ENCODE measurements at places on chromosomes 7 and 10.

GRCh38 chr7:157490465-157490912, 153.7 kb downstream of the DNAJB6 start:
- no peak overlapping the region for H3K27ac ChIP-seq
- H3K27me3 ChIP-seq: peaks cover 27% of the 10 kb centered on the region
- DNase-seq: no peak
- no peaks in the 10 kb centered on the region for H3K4me1 ChIP-seq

GRCh38 chr10:80201608-80202141, 3.7 kb downstream of the ANXA11 start:
- no peak for DNase-seq
- peaks cover 54% of the 10 kb centered on the region for H3K4me1 ChIP-seq
- peaks cover 6% of the 10 kb centered on the region for H3K36me3 ChIP-seq
- H3K27me3 ChIP-seq: peaks cover 23% of the 10 kb centered on the region

GRCh38 chr10:12531305-12532220, 182.2 kb downstream of the CAMK1D start:
- H3K27ac ChIP-seq: no peak overlapping the region
- no peak overlapping the region for H3K4me3 ChIP-seq
- H3K27me3 ChIP-seq: no peaks in the 10 kb centered on the region
- no peaks in the 10 kb centered on the region for H3K4me1 ChIP-seq

GRCh38 chr10:128036746-128037543, 89.3 kb downstream of the MKI67 start:
- peak overlapping the region; percentile 56 for H3K4me3 ChIP-seq
- peaks cover 29% of the 10 kb centered on the region for H3K36me3 ChIP-seq
- no peak overlapping the region for H3K27ac ChIP-seq
- H3K27me3 ChIP-seq: peaks cover 8% of the 10 kb centered on the region

DNA sequence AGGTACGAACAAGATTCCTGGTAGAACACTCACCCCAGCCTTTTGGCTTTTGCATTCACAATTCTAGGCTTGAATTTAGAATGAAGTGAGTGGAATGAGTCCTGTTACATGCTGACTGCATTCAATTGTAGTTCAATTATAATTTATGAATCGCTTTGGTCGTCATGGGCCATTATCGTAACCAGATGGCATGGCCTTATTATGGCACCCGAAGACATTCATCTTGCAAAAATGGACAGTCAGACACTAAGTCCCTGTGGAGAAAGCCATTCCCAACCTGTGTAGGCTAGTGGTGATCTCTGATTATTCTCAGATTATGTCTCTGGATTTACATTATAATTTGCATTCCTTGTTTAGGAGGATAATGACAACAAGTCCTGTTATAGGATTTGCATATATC, 292.4 kb upstream of the NPSR1 start:
- no peak overlapping the region for H3K4me3 ChIP-seq
- no peaks in the 10 kb centered on the region for H3K4me1 ChIP-seq
- no peaks in the 10 kb centered on the region for H3K36me3 ChIP-seq
- no peak for DNase-seq
- no peak overlapping the region for H3K27ac ChIP-seq

DNA sequence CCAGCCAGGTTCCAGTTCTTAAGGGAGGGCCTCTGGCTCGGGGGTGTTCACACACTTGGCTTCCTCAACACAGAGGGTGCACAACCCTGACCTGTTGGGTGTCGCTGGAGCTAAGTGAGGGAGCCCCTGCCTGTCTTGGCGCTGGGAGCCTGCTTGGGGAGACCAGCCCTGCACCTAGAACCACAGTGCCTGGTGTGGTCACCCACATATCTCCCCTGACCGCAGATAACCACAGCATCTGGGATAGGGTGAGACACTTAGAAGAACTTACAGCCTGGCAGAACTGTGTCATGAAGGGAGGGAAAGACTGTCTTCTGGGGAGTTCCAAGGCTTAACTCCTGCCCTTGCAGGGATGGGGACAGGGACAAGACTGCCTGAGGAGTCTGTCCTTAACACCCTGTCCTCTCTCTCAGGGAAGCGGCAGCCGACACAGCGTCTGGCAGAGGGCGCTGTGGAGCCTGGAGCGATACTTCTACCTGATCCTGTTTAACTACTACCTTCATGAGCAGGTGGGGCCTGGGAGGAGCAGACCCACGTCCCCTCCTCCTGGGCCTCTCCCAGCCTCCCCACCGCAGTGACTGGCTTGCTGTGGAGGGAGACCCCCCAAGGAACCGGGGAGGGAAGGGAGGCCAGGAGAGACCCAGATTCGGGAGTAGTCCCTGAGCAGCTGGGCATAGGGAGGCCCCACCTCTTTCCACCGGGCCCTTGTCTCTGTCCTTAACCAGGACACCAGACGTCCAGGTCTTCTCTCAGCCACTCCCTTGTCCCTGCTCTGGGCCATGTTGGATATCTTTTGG, 59.0 kb downstream of the PALD1 start:
- DNase-seq: peak; percentile 55
- peaks cover 43% of the 10 kb centered on the region for H3K36me3 ChIP-seq
- H3K4me1 ChIP-seq: peaks cover 48% of the 10 kb centered on the region
- peaks cover 24% of the 10 kb centered on the region for H3K27me3 ChIP-seq
- H3K27ac ChIP-seq: peak overlapping the region; percentile 13

- peaks cover 16% of the 10 kb centered on the region for H3K4me1 ChIP-seq
- H3K4me3 ChIP-seq: no peak overlapping the region
- H3K27ac ChIP-seq: no peak overlapping the region
- peaks cover 2% of the 10 kb centered on the region for H3K36me3 ChIP-seq
Observed at GRCh38 chr10:93274419-93274818, 200.7 kb downstream of the CYP26A1 start.

DNA sequence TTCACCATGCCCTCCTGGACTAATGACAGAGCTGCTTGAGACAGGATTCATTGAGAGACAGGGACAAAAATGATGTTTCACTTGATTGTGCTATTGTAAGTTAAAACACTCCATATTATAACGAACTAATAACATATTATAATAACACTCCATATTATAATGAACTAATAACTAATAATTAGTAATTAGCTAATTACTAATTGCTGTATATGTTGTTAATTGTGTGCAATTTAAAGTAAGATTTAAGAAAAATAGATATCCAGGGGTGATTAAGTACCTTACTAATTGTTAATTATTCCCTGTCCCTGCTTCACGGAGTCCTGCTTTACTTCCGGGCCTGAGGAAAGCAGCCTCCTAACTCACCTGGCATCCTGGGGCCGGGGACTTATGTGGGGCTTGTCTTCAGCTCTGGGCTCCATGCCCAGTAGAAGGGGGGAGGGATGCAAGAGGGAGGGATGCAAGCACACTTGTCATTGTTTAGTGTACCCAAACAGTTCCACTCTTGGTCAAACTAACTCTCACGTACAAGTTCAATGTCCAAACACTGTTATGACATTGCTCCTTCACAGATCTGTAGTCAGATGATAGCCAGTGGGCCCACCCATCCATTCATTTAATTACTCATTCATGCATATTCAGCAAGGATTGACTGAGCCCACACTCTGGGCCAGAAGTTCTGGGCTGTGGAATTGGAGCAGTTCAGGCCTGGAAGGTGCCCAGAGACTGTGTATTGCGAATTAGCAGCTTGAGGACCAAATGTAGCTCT, 53.8 kb downstream of the COL13A1 start:
- no peak overlapping the region for H3K27ac ChIP-seq
- DNase-seq: no peak
- peaks cover 20% of the 10 kb centered on the region for H3K4me1 ChIP-seq
- H3K27me3 ChIP-seq: peaks cover 2% of the 10 kb centered on the region
- H3K36me3 ChIP-seq: no peaks in the 10 kb centered on the region

DNA sequence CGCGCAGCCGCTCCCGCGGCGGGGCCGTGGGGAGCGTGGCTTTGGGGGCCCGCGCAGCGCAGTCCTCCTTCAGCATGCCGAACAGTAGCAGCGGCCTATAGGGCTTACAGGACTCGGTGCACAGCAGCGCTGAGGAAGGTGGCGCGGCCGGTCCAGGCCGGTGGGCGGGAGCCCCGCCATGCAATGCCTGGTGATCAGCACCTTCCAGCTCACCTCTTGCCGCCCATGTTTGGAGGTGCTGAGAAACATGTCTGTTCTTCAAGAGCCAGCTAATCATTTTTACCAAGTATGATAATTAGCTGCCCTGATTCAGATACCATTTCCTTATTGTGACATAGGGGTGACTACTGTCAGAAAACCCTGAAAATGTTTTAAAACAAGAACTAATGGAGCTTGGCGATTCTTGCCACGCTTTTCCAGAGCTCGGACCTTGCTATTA, 33.5 kb upstream of the SFTPD start:
- no peaks in the 10 kb centered on the region for H3K36me3 ChIP-seq
- DNase-seq: peak; percentile 23
- peaks cover 2% of the 10 kb centered on the region for H3K27me3 ChIP-seq

DNA sequence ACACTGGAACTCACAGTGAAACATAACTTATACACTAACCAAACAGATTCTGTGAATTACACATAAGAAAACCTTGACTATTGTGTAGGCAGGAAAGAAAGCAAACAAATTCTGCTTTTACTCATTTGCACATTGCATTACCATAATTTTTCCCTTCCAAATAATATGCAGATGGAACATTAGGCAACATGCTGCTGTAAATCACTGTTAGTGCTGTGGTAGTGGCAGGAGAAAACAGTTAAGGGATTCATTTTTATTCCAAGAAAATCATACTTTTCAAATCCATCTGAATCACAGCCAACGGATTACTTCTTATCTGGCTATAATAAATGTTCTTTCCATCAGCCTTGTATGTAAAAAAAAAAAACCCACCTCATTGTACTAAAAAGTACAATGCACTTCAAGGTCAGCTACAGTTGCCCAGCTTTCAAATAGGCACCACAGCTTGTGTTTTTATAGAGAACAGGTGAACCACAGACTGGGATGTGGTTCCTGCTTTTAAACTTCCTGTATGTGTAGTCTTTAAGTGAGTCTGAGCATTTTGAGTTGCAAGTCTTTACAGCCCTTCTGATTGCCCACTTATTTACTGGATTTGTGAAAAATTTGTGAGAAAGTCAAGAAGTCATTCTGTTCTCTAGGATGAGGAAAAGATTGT, 590.0 kb upstream of the SEMA3D start:
- no peak overlapping the region for H3K4me3 ChIP-seq
- H3K4me1 ChIP-seq: no peaks in the 10 kb centered on the region
- H3K27ac ChIP-seq: no peak overlapping the region
- no peak for DNase-seq
- H3K27me3 ChIP-seq: no peaks in the 10 kb centered on the region

GRCh38 chr10:1107679-1108078, 51.5 kb downstream of the WDR37 start:
- H3K27ac ChIP-seq: no peak overlapping the region
- DNase-seq: no peak
- H3K36me3 ChIP-seq: peaks cover 60% of the 10 kb centered on the region
- H3K4me1 ChIP-seq: peaks cover 13% of the 10 kb centered on the region
- peak overlapping the region; percentile 33 for H3K4me3 ChIP-seq

DNA sequence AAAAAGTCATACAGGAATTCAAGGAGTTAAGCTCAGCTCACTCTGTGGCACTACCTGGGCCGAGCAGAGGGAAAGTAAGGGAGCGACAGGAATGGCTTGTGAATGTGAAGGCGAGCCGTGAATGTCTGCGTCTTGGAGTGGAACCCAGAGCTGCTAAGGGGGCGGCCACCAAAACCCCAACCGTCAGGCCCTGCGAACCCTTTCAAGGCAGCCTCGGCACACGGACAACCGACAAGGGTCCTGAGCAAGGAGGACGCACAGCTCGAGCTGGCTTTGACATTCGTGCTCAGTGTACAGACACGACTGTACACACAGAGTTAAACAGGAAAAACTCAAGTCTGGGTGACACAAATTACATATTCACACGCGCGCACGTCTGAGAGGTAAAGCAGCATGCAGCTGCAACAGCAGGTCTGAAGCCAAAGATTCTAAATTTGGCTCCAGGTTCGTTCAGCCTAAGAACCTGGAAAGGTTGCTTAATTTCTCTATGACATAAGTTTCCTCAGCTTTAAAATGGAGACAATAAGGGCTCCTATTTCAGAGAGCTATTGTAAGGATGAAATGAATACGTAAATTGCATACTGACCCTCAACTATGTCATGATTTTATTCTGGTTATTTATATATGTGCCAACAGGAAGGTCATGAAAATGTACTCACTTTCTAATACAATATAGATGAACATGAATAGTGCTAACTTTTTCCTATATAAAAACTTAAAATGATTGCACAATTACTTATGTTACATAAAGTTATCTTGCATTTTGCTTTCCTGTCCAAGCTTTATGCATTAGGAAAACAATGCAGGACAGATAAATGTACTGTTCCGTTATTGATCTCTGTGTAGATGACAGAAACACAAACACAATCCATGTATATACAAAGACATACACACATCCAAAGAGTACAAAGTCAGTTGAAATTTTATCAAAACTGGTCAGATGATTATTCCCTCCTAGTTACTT, 192.9 kb downstream of the ZMYND11 start:
- no peak for DNase-seq
- peaks cover 5% of the 10 kb centered on the region for H3K4me1 ChIP-seq
- H3K27ac ChIP-seq: no peak overlapping the region
- no peaks in the 10 kb centered on the region for H3K27me3 ChIP-seq
- peaks cover under 1% of the 10 kb centered on the region for H3K36me3 ChIP-seq
- H3K4me3 ChIP-seq: no peak overlapping the region
